ENCODE measurements at places on chromosomes 2 and 18.

GRCh38 chr2:134758633-134759032 is 39.8 kb upstream of the TMEM163 start:
- DNase-seq = no peak

DNA sequence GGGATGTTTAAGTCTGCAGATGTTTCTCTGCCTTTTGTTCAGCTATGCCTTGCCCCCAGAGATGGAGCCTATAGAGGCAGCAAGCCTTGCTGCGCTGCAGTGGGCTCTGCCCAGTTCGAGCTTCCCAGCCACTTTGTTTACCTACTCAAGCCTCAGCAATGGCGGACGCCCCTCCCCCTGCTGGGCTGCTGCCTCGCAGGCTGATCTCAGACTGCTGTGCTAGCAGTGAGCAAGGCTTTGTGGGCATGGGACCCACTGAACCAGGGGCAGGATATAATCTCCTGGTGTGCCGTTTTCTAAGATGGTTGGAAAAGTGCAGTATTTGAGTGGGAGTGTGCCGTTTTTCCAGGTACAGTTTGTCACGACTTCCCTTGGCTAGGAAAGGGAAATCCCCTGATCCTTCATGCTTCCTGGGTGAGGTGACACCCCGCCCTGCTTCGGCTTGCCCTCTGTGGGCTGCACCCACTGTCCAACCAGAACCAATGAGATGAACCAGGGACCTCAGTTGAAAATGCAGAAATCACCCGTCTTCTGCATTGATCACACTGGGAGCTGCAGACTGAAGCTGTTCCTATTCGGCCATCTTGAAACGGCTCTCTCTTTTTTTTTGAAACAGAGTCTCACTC is 27.6 kb upstream of the ADAM23 start:
- DNase-seq = no peak

DNA sequence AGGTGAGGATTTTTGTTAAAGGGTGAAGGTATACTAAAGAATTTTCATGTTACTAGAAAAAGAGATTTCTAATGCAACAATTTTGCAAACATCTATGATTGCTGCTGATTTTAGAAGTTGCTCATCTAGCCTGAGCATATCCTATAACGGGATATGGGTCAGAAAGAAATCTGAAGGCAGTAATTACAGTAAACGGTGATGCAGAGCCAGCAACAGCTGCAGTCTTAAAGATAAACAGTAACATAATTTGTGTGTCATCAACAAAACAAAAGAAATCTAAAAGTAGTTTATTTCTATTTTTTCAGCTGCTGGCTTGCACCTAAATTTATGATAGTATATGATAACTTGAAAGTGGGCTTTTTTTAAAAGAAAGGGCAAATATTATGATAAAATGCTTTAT is 215.7 kb downstream of the SLC4A10 start:
- no peak for DNase-seq

- DNase-seq = no peak
These were observed 14.2 kb downstream of the SIGLEC15 start for GRCh38 chr18:45839414-45840395.

GRCh38 chr2:240356700-240357640 is 78.5 kb upstream of the GPC1 start:
- no peak for DNase-seq

DNA sequence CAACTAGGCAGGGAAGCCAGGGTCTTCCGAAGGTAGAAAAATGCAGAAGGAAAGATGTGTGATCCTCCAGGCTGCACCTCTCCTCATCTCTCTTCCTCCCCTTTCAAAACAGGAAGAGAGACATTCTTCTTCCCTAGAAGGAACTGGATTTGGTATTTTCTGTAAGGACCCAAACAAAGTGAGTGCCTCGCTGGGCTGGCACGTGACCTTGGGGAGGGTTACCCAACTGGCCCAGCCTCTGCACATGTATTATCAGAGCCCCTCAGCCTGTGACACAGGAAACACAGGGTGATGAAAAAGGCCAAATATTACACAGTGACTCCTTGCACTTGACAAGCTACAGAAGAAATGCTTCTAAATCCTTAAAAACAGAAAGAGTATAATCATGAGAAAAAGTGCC is 2.3 kb downstream of the HJURP start:
- no peak for DNase-seq

- no peak for DNase-seq
These were observed 4.5 kb downstream of the NRXN1 start for GRCh38 chr2:51027442-51027841.

DNA sequence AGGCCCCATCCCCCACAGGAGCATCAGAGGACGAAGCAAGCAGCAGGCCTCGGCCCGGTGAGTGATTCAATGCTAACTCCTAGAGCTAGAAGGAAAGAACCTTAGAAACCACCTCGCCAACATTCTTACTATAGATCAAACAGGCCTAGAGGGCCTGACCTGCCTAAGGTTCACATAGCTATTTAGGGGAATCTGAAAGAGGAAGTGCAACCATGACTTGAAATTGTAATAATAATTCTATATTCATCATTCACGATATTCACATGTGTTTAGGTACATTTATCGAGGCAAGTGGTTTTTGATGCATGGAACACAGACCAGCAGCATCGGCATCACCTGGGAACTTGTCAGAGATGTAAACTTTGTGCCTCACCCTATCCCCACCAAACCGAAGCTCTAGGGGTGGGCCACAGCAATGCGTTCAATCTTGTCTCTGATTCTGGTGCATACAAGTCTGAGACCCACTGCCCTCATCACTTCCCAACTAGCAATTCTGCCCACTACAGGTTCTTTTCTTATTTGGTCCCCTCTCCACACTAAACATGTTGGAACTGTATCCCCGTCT is 78.0 kb upstream of the DNMT3A start:
- no peak for DNase-seq

GRCh38 chr2:31125918-31126695 is 12.1 kb downstream of the GALNT14 start:
- no peak for DNase-seq

GRCh38 chr2:153417077-153417476 is 61.5 kb downstream of the RPRM start:
- no peak for DNase-seq

- no peak for DNase-seq
These were observed 55.1 kb upstream of the TTC27 start for GRCh38 chr2:32572737-32573136.

GRCh38 chr18:6759579-6759978 is 30.1 kb downstream of the ARHGAP28 start:
- DNase-seq = no peak

All from KG1 (cell line).